ENCODE measurements at places on chromosomes 6 and 20.

- no peak for DNase-seq
Observed at GRCh38 chr20:32395066-32395465, 36.9 kb downstream of the ASXL1 start.

- peak; percentile 84 for DNase-seq
Observed at GRCh38 chr20:35207950-35208611, 18.4 kb upstream of the MMP24 start.

GRCh38 chr6:96065213-96065612 is 49.4 kb downstream of the FUT9 start:
- no peak for DNase-seq

- DNase-seq, result peak; percentile 50
Observed at GRCh38 chr20:36062799-36063198, 91.7 kb upstream of the EPB41L1 start.

DNA sequence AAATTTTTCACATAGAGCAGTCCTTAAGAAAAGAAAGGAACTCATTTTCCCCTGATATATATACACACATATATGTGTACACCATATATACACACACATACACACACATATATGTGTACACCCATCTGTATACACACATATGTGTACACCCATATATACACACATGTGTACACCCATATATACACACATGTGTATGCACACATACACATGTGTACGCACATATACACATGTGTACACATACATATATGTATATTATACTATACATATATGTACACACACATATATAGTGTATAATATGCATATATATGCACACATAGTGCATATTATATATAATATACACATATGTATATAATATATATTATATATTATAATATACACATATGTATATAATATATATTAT is 9.1 kb downstream of the MAP3K4 start:
- no peak for DNase-seq

GRCh38 chr6:45509426-45509825 is 131.7 kb upstream of the SUPT3H start:
- DNase-seq, result no peak

DNA sequence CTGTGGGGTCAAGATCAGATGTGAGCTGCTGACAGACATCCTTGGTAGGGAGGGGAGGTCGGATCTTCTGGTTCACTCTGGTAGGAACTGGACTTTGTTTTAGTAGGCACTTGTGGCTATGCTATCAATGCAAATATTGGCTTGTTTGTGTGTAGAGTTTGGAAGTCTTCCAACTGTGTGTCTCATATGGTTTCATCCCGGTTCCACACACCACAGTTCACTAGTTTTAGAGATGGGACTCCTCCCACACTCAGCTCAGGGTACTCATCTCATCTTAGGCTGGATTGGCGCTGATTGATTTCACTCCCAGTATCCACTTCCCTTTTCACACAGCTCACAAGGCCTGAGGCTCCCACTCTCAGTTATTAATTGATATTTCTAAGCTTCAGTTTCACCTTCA is 161.3 kb downstream of the THBS2 start:
- DNase-seq, result peak; percentile 64

GRCh38 chr20:25242231-25242630 is 5.7 kb upstream of the PYGB start:
- no peak for DNase-seq

DNA sequence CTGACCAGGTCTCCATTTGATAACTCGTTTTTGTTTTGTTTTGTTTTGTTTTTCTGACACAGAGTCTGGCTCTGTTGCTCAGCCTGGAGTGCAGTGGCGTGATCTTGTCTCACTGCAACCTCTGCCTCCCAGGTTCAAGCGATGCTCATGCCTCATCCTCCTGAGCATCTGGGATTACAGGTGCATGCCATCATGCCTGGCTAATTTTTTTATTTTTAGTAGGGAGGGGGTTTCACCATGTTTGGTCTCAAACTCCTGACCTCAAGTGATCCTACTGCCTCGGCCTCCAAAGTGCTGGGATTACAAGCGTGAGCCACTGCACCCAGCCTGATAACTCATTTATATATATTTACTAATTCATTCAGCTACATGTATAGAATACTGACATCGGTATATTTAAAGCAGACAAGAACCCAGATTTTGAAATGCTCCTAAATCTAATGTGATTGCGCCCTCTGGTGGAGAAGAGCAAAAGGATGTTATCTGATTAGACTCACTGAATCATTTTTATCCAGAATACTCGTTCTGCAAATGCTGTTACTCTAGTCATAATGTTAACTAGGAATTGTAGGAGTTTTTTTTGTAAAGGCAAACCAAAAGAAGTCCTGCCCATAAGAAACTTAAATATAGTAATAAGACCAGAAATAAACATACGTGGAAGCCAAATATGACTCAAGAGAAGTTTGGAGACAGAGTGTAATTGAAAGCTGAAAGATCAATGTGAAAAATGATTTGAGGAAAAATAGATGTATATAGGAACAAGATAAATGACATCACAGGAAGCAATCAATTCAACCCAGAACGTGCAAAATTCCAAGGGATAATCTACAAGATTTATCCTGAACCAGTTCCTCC is 5.3 kb upstream of the COL12A1 start:
- peak; percentile 78 for DNase-seq

DNA sequence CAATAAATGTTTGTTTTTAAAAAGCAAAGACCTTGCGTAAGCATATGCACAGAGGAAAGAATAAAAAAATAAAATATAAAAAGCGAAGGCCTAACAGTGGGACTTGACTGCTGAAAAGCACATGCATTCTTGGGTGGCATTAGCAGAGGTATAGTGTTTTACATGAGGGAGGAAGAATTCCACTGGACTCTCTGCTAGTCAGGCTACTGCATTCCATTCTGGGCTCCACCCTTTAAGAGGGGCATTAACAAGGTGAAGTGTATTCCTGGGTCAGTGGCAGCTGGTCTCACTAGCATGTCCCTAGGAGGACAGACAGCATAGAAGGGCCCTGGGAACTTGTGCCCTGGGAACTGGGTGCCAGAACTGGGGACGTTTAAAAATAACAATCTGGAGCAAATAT is 134.1 kb downstream of the SOBP start:
- no peak for DNase-seq

GRCh38 chr20:63731410-63731809 is 5.1 kb upstream of the LIME1 start:
- no peak for DNase-seq

- DNase-seq, result no peak
Observed at GRCh38 chr6:22208026-22208425, 88.8 kb downstream of the PRL start.

DNA sequence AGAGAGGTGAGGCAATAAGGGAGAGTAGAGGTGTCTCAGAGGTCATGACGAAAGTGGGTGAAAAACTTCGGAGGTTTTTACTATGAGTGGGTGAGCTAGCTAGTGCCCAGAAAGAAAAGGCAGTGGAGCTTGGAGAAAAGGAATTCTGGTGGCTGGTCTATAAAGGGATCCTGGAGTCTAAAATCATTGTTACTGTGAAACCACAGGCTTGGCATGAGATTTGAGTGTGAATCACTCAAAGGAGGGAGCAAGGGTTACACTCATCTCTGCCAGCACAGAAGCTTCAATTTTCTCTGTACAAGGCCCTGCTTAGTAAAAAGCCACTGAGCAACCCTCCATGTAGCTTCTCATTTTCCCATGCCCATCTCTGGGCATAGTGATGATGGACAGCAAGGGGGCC is 47.5 kb downstream of the CD83 start:
- peak; percentile 88 for DNase-seq

- DNase-seq, result no peak
Observed at GRCh38 chr6:137723273-137724017, 143.6 kb upstream of the TNFAIP3 start.

DNA sequence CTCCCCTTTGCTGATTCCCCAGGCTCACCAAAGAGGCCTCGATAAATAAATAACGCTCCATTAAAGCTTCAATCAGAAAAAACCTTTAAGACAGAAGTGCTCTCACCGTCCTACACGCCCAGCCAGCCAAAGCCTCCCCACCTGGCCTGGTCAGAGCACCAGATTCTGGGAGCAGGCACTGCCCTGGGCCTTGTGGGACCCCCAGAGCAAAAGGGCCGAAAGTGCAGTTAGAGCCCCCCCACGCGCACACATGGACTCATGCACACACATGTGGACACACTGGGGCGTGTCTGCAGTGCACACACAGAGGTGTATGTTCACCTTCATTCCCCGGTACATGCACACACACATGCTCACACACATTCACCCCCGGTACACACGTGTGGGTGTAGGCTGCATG is 1.9 kb upstream of the NECAB3 start:
- DNase-seq, result no peak

DNA sequence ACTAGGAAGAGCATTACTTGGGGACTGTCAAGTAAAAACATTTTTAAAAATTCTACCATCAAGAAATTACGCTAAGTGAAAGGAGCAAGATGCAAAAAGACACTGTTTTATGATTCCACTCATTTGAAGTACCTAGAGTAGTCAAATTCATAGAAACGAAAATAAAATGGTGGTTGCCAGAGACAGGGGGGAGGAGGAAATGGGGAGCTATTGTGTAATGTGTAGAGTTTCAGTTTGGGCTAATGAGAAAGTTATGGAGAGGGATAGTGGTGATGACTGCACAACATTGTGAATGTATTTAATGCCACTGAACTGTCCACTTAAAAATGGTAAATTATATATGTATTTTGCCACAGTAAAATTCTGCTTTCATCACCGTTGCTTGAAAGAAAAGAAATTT is 83.8 kb downstream of the UST start:
- DNase-seq, result peak; percentile 36

GRCh38 chr6:37200085-37200484 is 30.1 kb downstream of the PIM1 start:
- no peak for DNase-seq

- peak; percentile 55 for DNase-seq
Observed at GRCh38 chr6:2110504-2110903, 134.9 kb downstream of the GMDS start.

- no peak for DNase-seq
Observed at GRCh38 chr20:21874127-21874526, 168.7 kb downstream of the PAX1 start.

DNA sequence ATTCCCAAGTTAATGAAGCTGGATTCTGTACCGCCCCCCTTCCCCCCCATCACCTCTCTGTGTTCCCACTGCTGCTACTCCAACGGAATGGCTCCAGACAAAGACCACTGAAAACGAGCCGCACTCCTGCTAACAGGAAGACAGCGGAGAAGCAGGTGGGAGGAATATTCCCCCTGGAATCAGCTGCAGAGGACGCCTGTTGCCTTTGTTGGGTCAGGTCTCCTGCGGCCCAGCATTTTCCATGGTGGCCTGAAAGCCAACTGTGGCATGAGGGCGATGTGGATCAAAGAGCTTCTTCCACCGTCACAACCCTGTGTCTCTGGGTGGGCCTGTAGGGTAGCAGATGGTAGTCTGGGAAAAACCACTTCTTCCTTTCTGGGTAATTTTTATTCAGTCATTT is 16.8 kb downstream of the AAR2 start:
- no peak for DNase-seq

DNA sequence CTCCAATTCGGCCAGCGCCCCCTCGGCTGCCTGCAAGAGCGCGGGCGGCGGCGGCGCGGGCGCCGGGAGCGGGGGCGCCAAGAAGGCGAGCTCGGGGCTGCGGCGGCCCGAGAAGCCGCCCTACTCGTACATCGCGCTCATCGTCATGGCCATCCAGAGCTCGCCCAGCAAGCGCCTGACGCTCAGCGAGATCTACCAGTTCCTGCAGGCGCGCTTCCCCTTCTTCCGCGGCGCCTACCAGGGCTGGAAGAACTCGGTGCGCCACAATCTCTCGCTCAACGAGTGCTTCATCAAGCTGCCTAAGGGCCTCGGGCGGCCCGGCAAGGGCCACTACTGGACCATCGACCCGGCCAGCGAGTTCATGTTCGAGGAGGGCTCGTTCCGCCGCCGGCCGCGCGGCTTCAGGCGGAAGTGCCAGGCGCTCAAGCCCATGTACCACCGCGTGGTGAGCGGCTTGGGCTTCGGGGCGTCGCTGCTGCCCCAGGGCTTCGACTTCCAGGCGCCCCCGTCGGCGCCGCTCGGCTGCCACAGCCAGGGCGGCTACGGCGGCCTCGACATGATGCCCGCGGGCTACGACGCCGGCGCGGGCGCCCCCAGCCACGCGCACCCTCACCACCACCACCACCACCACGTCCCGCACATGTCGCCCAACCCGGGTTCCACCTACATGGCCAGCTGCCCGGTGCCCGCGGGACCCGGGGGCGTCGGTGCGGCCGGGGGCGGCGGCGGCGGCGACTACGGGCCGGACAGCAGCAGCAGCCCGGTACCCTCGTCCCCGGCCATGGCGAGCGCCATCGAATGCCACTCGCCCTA is 963 bp downstream of the FOXF2 start:
- peak; percentile 61 for DNase-seq

- no peak for DNase-seq
Observed at GRCh38 chr6:159972506-159973268, 3.8 kb downstream of the IGF2R start.

DNA sequence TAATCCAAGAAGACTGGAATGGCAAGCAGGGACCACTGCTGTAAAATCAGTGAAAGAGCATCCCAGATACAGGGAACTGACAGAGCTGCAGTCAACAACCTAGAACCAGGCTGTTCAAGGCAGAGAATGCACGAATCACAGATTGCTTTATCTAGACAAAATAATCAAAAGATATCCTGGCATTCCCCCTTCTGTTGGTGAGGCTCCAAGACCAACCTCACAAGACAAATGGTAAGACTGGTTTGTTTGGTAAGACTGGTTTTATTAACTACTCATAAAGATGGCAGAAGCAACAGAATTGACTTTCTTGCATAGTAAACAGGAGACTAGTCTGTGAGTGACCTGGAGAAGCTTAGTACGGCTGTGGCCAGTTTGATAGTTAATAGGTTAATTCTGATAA is 88.8 kb upstream of the AHI1 start:
- no peak for DNase-seq

DNA sequence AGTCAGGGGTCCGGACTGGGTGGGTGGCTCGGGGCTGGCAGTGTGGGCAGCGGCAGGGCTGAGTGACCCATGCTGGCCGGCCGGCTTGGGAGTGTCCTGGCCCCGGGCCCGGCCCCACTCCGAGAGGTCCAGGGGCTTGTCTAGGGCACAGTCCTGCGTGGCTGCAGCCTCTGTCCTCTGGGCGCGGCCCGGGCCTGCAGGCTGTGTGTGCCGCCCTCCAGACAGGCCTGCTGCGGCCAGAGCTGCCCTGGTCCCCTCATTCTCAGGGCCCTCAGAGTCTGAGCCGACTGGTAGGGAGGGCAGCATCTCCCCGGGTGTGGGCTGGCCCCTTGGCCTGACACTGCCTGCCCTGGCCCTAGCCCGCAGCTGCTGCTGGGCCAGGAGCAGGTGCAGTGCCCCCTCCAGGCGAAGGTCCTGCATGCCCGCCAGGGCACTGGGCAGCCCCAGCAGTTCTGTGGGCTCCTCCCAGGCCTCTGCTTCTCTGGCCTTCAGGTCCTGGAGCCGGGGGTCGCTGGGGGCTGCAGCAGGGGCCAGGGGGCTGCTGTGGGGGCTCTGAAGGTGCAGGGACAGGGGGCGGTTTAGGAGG is 6.9 kb upstream of the CABLES2 start:
- no peak for DNase-seq

All from fibroblast of mammary gland (primary cell).